ENCODE measurements at places on chromosomes 5 and 9.

DNA sequence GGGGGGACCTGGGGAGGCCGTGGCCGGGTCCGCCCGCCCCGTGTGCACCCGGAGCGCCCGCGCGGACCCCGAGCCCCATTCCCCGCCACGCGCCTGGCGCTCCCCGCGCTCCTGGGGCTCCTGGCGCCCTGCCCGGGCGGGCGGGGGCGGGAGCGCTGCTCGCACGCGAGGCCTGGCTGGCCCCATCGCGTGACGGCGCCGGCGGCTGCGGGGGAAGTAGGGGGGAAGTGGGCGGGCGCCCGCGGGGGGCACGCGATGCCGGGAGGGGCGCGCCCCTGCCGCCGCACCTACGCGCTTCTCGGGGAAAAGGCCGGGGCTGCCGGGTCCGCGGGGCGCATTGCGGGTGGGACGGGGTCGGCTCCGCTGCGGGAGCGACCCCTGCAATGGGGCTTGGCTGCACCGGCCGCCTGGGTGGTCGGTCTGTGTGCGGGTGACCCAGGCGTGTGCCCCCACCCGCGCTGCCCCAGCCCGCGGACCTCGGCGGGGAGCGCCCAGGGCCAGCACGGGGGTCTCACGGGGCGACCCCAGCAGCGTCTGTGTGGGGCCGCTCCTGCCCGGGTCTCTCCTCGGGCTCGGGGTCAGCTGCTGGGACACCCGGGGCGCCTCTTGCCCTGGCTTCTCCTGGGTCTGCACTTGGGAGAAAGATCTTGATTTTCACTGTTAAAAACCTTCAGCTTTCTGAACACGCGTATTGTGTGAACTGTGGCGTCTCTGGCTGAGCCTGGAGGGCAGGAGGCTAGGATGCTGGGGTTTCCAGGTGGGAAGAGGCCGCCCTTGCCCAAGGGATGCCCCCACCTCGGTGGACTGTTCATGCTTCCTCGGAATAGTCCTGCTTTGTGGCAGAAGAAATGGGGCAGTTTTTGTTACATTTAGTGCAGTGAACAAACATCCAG, 52.4 kb downstream of the AHRR start:
- peak; percentile 12 for DNase-seq

DNA sequence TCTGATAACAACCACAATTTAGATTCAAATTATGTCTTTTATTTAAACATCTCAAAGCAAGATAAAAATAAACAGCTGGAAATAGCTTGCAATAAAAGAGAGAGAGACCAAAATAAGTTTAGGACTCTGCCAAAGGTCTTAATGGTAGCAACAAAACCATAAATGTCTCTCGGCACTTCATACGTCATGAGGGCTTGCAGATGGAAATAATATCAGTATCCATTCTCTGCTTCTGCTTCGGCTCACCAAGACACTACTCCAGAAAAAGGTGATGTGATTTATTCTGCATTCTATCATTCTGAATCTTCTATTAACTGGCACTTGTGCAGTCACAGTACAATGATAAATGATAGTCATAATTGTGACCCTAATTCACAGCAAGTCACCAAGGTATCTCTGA, 56.1 kb downstream of the EBF1 start:
- no peak for DNase-seq

- DNase-seq = no peak
Measured at GRCh38 chr5:167804512-167805220, 486.8 kb upstream of the WWC1 start.

DNA sequence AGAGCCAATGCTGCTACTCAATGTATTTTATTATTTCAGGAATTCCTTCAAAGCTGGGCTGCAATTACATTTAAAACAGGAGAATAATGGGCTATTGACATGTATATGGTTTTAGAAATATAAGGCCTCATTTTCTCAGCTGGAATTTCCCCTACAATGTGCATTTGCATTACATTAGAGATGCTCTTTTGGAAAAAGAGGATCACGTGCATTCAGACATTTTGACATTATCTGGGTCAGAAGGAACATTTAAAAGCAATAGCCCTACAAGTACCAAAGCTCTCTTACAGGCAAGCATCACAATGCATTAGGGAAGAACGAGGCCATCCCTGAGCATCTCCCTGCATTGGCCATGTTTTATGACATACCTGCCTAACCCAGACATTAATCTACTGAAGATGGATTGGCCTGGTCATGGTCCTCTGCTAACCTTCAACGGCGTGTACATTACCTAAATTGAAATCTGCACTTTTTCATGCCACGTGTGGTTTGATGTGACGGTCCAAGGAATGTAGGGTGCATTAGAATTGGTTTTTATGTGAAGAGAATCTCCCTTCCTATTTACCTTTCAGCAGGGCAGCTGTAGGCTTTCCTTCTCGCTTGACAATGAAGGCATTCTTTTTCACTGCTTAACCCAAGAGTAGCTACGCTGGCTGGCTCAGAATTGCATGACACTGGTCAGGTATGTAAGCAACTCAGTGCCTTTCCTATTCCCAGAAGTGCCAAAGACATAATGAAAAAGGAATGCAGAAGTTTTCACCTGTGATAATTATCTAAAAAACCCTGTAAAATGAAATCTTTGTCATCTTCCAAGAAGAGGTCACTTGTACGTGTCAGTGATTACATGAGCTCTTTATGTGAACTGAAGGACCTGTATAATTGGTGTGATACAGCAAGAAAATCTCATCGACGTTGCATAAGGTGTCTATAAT, 212.3 kb upstream of the MPDZ start:
- no peak for DNase-seq

GRCh38 chr5:151740336-151740942, 18.0 kb downstream of the ATOX1 start:
- peak; percentile 72 for DNase-seq

- no peak for DNase-seq
Measured at GRCh38 chr9:34203275-34203991, 24.6 kb downstream of the UBAP1 start.

GRCh38 chr9:1094749-1095148, 44.6 kb downstream of the DMRT2 start:
- DNase-seq = no peak

GRCh38 chr5:137071526-137071925, 427.6 kb downstream of the SPOCK1 start:
- no peak for DNase-seq

GRCh38 chr5:14712666-14713065, 48.1 kb downstream of the OTULIN start:
- DNase-seq = no peak

DNA sequence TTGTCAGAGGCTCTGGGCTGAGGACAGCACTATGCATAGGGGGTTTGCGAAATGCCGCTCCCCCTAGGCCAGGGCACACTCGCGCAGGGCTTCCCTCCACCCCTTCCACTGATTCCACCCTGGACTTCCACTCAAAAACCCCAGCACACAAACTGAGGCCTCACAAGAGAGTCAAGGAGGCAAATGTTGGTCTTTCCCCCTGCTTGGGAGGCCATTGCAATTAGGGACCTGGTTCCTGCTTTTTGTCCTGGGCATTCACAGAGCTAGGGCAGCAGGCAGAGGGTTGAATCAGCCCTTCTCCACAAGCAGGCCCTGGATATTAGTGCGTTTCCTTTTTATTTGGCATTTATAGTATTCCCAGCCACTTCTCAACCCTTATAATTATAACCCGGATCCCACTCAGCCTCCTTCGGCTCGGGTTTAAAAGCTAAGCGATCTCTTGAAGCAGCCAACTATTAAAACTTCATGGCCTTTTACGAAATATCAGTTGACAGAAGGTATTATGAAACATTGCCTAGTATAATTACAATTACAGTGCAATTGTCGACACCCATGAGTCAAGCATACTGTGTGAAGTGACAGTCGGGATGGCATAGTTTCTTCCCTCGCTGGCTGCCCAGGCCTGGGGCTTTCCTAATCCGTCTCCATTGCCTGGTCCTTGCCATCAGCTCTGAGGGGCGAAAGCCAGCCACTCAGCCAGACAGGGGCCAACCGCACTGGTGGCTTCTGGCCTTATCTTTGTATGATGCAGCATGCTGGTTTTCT, 285.5 kb upstream of the MAP3K1 start:
- DNase-seq = no peak

- DNase-seq = no peak
Measured at GRCh38 chr9:134463280-134463679, 137.0 kb downstream of the RXRA start.

GRCh38 chr5:94853120-94853519, 234.7 kb downstream of the SLF1 start:
- no peak for DNase-seq

GRCh38 chr5:62029303-62029702, 276.7 kb upstream of the KIF2A start:
- no peak for DNase-seq

GRCh38 chr9:9790216-9790872, 822.5 kb downstream of the PTPRD start:
- DNase-seq = peak; percentile 2

- no peak for DNase-seq
Measured at GRCh38 chr9:93669958-93670207, 93.5 kb downstream of the PHF2 start.

GRCh38 chr5:4868140-4868735, 271.9 kb upstream of the ADAMTS16 start:
- peak; percentile 17 for DNase-seq

DNA sequence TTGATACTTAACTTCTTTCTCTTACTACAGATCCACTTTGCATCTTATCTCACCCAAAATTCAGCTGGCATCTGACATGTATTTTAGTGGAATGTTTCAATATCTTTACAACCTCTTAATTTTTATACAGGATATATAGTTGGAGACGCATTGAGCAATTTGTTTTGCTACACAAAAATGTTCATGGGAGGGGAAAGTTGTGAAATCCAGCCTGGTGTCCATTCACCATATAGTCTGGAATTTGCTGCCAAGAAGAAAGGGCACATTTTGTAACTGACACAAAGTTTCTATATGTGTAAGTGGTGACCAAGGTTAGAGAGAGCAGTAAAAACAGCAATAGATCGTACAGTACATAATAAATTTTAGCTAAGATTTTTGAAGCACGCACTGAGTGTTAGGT, 14.0 kb upstream of the CHD1 start:
- no peak for DNase-seq

DNA sequence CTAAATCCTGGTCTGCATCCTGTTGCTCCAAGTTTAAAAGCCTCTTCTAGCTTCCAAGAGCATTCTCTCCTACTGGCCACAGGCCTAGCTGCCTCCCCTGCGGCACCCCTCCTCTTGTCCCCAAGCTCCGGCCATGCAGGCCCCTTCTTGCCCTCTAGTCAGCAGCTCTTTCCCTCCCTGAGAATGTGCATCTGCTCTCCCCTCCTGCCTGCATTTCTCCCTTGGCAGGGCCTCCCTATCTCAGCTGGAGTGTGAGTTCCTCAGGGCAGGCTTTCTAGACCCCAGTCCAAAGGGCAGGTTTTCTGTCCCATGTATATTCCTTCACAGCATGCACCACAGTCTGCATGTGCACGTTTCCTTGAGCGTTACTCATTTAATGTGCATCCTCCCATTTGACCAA, 24.6 kb upstream of the BARX1 start:
- no peak for DNase-seq

GRCh38 chr9:127358023-127358535, 38.9 kb upstream of the SLC2A8 start:
- no peak for DNase-seq

DNA sequence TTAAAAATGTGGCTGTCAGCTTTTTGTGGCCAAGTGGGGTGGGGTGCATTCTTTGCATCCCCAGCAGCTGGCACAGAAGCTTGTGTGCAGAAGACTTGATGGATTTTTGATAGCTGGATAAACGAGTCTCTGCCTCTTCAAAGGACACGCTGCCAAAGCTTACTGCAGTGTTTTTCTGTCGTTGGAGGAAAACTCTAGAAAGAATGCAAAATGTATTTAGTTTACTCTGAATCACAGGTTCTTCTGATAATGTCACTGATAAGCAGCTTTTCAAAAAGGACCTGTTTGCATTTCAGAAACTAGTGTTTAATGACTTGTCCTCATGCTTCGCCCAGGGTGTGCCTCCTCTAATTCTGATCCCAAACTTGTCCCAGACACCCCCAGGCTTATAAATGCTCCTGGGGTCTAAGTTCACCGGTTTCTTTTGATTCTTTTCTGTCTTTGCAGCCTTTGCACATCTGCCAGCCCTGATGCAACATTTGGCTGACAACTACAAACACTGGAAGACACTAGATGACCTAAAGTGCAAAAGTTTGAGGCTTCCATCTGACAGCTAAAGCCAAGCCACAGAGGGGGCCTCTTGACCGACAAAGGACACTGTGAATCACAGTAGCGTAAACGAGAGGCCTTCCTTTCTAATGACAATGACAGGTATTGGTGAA, 66.0 kb downstream of the WDR41 start:
- no peak for DNase-seq

DNA sequence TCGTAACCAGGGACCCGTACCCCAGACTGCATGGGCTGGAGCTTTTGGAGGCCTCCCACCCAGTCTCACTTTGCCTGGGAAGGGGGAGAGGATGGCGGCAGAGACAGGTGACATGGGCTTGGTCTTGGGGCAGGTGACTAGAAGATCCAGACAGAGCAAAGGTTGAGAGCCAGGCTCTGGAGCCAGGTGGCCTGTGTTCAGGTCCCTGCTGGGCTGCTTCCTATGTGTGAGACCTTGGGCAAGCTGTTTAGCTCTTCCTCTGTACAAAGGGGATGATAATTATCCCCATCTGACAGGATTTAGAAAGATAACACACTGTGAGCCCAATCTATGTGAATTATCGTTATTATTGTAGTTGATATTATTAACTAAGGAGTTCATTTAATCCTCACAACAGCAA, 16.1 kb upstream of the NDST1 start:
- no peak for DNase-seq

DNA sequence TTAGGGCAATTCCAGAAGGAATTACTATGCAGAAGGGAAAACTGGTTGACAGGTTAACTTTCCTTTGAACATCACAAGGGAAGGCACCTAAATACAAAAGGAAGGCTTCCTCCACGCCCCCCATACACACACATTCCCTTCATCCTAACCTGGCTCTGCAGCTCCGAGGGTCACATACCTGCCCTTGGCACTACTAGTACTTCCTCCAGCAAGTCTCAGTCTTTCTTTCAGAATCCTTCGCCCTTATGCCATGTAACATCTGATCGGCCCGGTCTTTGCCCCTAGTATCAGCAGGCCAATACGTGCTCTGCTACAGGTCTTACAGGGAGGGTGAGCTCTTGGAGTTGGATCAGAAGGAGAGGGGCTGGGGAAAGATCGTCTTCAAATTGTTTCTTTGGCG, 1.6 kb upstream of the MARCHF6 start:
- DNase-seq = no peak

DNA sequence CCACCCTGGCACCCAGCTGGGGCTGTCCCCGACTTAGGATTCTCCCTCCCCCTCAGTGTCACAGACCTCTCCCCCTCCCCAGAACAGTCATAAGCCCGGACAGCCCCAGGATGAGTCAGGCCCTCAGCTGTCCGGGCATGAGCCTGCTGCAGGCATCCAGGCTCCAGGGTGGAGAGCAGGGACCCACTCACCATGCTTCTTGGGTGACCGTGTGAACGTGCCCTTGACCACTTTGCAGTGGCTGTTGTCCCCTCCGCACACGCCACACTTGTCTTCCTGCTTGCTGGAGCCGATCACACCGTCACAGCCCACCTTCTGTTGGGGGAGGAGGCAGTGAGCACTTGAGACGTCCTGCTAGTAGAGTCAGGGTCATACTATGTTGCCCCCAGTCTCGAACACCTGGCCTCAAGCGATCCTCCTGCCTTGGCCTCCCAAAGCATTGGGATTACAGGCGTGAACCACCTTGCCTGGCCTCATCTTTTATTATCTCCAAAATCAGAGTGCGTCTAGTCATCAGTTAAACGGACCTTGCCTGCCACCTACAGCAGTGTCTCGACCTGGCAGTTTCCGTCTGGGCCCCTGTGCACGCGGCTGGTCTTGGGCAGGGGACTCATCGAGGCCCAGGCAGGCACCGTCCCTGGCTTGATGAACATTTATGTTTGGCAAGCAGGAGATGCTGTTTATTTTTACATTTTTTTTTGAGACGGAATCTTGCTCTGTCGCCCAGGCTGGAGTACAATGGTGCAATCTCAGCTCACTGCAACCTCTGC, 72.6 kb downstream of the ZNF354C start:
- no peak for DNase-seq
